ENCODE measurements at places on chromosomes 1 and 21.

GRCh38 chr1:177825276-177825901 is 144.5 kb downstream of the SEC16B start:
- no peak for DNase-seq

DNA sequence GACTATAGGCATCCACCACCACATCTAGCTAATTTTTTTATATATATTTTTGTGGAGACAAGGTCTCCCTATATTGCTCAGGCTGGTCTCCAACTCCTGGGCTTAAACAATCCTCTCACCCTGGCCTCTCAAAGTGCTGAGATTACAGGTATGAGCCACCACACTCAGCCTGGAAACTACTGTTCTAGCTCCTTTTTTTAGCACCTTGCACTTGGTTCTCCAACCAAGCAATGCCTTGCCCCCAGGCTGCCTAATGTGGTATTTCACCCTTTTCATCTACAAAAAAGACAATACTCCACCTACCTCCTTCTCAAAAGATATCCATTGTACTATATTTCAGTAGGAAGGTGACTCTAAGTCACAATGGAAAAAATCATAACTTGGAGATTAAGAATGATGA is 6.7 kb downstream of the ARNT start:
- DNase-seq, result no peak

- DNase-seq, result no peak
Observed at GRCh38 chr1:12130466-12131130, 36.2 kb upstream of the TNFRSF1B start.

GRCh38 chr1:181396811-181397210 is 86.5 kb upstream of the CACNA1E start:
- no peak for DNase-seq

DNA sequence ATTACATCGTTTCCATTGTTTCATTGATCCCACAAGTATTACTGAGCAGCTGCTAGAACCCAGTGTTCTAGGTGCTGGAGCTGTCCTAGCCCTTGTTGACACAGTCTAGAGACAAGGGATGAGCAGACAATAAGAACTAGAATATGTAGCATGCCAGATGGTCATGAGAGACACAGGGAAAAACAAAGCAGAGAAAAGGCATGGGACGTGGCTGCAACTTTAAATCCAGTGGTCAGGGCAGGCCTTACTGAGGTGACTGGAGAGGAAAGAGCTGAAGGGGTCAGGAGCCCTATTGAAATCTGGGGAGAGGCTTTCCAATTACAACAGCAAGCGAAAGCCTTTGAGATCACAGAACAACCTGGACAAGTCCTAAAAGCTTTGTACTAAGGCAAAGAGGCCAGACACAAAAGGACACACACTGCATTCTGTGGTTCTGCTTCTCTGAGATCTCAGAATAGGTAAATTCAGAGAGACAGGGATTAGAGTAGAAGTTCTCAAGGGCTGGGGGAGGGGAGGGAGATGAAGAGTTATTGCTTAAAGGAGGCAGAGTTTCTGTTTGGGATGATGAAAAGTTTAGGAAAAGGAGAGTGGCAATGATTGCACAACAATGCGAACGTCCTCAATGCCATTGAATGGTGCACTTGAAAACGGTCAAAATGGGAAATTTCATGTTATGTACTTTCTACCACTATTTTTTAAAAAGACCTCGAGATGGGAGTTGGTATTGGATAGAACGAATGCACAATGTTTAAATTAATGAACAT is 467.4 kb upstream of the VAMP3 start:
- DNase-seq, result no peak

DNA sequence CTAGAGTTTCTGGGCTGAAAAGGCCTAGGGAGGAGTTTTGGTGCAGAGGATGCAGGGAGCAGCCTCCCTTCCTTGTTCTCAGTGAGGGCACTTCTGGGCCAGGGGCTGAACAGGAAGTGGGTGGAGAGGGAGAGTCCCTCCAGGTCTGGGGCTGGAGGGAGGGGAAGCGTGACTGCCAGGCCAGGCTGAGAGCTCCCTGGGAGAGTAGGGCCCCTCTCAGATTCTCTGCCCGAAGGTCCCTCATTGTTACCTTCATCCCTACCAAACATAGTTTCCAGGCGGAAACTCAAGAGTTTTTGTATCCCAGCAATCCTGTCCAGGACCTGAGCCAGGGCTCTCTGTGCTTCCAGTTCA is 36.8 kb downstream of the CITED4 start:
- DNase-seq, result no peak

DNA sequence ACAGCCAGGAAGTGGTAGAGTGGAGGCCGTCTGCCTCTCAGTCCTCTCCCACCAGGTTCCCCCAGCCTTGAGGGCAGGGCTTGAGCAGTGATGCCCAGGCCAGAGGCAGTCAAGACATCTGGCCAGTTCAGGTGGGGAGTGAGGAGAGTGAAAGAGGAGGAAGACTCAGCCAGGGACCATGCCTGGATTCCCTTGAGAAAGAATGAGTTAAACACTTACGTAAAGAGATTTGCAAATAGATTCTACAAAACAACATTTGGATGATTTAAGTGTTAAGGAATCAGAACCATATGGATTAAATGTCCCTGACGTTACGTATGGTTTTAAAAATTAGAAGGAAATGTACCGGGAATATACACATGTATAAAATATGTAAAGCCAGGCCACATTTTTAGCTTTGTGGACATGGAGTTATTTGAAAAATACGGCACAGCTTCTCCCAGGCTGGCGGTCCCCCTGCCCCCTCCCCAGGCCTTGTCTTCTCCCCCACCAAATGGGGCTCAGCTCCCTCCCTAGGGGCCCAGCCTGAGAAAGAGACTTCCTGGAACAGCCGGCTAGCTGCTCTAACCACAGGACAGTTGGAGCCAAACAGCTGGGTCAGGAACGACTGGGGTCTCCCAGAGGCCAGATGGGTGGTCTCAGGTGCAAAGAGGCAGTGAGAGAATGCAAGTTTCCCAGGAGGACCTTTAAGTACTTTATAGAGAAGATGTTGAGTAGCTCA is 188.3 kb upstream of the EDN2 start:
- no peak for DNase-seq

DNA sequence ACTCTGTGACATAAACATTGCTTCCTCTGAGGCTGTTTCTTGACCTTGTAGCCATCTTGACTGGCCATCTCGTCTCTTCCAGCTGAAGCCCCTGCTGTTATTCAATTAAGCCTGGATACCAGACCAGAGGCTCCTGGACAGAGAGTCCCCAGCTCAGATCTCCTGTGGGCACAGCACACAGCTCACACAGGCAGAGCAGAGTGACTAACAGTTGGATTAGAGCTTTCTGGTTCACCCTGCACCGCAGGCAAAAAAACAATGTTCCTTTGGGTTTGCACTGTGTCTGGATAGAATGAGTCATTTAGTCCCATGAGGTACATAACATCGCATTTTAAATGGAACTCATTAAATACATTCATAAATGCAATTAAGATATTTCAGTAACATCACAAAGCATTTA is 33.4 kb upstream of the USH2A start:
- no peak for DNase-seq

DNA sequence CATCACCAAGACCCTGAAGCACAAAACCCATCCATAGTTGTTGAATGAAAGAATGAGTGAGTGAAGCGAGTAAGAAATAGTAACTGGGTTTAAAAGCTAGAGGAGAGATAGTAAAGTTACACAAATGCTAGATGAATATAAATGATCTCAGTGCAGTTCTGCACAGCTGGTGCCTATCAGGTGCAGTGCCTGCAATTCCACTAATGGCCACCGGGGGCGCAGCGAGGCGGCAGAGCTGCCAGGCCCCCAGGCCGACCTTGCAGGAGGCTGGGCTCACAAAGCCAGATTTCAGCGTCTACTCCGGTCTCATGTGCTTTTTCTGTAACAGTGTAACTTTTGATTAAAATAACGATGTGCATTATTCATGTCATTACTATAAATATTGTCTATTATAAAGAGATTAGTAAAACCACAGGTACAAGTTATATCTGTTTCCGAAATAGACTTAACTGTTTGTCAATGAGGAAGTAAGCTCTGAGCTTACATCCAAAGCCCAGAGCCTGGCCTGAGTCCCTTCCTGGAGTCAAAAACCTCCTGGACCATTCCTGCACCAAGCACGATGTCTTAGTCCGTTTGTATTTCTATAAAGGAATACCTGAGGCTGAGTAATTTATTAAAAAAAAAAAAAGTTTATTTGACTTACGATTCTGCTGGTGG is 477.6 kb downstream of the NPHP4 start:
- peak; percentile 81 for DNase-seq

GRCh38 chr1:232393444-232394146 is 236.3 kb downstream of the SIPA1L2 start:
- DNase-seq, result no peak

Data from stimulated activated CD4-positive, alpha-beta T cell treated with anti-CD3 and anti-CD28 coated beads, Interleukin-2, amount 100 ng/mL, for 24 hours (primary cell).